ENCODE measurements at places on chromosomes 12 and 14.

DNA sequence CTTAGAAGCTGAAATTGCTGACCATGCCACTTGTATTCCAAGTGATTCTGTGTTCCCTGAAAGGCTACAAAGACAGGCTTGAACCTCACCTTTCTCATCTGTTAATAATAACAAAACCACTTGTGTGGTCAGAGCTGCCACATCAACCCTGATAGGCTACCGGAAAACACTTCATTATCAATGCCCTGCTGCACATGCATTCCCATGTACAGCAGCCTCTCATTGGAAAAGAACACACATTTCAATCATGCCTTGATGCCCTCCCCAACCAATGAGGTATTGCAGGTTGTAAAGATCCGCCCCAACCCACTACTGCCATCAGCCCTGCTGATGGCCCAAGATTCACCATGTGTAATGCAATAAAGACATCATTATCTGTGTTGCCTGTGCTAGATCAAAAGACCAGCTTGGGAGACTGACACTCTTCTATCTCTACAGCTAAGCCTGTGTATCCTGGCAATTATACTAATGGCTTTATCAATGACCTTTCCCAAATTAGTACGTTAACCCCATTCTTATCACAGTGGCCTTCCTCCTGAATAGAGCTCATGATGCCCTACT is 2.8 kb downstream of the GPR19 start:
- no peak for DNase-seq

DNA sequence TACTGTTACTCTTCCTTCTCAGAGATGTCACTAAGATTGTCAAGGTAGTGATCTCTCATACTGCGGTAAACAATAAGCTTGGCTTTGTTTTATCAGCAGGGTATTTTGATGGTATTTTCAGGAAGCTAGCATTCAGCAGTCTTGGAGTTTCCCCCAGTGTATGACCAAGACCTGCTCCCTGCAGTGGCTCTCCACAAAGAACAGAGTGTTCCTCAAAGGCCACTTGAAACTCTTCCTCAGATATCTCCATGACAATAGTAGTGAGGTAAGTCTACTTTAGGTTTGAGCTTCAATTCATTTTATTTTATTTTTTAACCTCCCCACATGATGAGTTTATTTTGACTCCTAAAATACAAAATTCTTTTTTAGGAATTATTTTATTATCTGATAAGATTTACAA is 74.0 kb upstream of the G2E3 start:
- DNase-seq, result no peak

DNA sequence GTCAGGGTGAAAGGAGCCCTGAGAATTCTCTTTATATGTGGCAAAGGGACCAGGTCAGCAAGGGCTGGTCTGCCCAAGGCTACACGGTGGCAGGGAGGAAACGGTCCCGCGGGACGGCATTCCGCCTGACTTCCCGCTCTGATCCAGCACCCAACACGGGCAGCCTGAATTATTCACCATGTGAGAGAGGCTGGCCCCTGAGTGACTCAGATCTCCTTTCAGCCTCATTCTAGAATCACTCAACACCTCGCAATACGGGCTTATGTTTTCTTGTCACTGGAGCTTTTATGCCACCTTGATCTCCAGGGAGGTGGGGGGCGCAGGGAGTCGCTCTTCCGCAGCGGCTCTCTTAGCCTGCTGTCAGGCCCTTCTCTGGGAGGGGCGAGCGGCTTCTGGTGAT is 8.5 kb downstream of the LRTM2 start:
- no peak for DNase-seq

- DNase-seq, result no peak
These were observed 21.7 kb downstream of the AICDA start for GRCh38 chr12:8590842-8591545.

DNA sequence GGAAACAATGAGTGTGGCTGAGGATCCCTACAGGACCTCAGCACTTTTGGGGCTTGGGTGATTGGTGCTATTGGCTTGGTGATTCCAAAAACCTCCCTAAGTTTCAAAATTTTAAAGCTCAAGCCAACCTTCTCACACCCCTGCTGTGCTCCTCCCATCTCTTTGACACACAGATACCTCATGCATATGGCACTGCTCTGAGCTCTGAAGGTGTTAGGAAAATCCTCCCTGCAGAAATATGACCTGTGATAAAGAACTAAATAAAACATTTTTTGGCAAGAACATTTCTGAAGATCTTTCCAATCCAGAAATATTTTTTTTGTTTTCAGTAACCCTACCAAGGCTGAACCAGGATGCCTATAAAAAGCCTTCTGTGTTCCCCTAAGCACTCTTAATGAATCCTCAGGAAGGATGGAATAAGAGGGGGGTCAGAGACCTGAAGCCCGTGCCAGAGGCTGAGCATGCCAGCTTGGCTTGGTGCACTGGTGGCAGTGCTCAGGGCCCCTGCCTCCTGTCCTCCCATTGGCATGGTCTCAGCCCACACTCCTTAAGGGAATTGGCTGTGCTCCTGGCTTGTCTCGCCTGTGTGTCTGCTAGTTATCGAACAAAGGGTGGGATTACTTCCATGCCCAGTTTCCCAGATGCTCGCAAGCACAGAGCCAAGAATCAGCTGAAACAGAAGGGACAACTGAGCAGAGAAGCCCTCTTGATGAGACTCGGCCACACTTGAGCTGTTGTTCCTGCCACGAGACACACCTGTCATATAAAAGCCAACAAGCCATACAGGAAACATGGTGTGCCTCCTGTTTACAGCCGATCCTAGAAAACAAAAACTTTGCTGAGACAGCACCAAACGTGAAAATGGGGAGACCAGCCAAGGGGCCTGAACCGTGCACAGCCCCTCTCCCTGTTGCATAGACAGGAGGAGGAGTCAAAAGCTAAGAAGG is 132.7 kb upstream of the EEA1 start:
- DNase-seq, result peak; percentile 87

DNA sequence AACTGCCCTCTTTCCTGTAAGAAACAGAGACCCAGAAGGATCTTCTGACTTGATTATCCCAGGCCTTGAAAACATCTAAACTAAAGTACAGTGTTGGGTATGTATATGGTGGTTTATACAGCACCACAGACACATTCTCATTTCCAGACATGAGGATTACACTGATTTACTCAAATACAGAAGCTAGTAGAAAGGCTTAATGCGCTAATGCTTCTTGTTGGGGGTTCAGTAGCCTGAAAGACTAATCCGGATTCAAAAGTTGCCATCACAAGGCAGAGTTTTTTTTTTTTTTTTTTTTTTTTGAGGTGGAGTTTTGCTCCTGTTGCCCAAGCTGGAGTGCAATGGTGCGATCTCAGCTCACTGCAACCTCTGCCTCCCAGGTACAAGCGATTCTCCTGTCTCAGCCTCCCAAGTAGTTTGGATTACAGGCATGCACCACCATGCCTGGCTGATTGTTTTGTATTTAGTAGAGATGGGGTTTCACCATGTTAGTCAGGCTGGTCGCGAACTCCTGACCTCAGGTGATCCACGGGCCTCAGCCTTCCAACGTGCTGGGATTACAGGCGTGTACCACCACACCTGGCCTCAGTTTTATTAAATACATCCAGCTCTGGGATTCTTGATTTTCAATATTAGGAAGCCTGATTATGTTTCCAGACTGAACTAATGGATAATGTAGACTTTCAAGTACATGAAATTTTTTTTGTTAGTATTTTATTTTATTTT is 46.3 kb upstream of the HECTD1 start:
- no peak for DNase-seq

- no peak for DNase-seq
These were observed 369.0 kb upstream of the TMTC1 start for GRCh38 chr12:30152705-30153104.

DNA sequence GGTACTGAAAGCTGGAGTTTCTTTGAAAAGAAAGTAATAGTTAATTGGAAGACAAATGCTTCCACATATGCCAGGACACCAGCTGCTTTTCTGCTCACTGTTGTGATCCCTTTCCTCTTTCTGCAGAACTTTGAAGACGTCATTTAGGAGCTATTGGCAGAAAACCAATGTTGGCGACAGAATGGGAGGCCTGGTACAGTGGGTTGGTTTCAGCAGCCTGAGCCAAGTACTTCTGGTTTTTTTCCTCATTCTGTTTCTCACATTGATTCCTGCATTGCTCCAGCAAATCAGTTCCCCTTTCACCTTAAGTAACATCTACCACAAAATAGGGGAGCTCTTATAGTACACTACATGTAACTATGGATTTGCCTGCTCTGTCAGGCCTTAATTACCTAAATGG is 96.9 kb downstream of the FIGNL2 start:
- DNase-seq, result peak; percentile 75

- DNase-seq, result no peak
These were observed 46.5 kb upstream of the KCNMB4 start for GRCh38 chr12:70319605-70320004.

DNA sequence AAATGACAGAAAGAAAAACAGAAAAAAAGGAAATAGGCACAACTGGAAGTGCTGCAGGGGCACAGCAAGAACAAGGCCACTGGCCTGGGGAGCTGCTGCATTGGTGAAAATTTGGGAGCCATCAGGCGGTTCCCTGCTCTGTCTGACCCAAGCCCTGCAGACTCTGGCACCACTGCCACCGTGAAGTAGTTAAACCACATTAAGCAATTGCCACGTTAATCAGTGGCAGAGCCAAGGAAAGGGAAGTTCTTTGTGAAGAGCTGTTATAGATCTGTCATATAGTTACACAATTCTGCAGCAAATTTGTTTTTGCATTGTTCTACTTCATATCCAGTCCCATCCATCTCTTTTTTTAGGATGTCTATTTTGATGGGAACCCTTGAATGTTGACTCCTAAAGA is 915.3 kb downstream of the FSCB start:
- DNase-seq, result no peak

GRCh38 chr14:33652566-33653307 is 298.1 kb downstream of the EGLN3 start:
- DNase-seq, result no peak

- peak; percentile 88 for DNase-seq
These were observed 29.2 kb downstream of the FOS start for GRCh38 chr14:75307700-75308379.

DNA sequence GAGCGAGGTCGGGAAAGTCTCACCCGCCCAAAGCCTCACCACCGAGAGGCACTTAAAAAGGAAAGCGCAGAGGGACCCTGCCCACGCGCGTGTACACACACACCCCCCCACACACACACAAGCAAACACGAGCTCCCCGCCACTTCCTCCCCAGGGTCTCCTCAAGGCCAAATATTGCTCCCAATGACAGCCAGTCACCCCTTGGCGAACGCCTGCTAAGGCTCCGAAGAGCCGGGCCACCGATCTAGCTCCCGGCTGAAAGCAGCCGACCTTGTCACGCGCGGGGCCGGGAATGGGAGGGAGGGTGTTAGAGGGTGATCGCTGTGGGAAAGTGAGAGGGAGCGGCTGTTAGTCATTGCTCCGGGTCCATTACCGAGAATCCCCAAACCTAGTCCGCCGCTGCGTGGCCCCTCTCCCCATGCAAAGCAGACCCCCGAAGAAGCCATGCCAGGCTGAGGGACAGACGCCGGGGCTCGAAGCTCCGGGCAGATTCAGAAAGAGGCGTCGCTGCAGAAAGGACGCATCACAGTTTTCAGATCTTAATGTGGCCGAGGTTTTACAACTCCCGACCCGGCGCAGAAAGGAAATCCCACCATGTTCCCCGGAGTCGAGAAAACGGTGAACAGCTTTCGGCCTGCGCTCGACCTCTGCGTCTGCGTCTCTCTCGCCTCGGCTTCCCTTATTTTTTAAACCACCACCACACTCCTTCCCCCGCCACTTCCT is 2.6 kb downstream of the BMP4 start:
- DNase-seq, result peak; percentile 48

DNA sequence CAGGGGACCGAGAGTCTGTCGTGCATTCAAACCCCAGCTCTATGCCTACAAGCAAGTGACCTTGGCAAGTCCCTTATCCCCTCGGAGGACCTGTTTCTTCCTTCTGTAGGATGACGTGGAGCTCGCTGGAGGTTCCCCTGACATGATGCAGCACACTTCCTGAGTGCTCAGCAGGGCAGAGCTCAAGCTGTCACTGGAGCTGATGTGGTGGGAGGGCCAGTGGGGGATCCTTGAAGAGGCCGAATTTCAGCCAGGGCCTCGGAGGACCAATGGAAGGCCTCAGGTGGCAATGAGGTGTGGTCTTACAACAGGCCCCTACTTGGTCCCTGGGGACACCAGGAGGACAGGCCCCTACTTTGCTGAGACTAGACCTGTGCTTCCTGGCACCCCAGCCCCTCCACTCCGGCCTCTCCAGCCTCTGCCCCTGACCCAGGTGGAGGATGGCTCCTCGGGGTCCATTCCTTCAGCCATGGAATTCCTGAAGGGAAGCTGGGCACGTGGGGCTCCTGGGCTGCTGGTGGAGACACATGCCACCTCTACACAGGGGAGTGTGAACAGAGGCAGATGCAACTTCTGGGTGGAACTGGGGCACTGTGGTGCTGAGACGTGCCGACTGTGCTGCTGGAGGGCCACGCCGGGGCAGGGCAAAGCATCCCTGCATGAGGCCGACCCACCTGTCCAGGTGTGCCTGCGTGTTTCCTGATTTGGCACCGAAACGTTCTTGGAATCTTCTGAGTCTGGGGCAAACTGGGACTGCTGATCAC is 18.7 kb upstream of the KIF26A start:
- DNase-seq, result no peak

Measured in cerebellar cortex (tissue), 1 donor.